ENCODE measurements at places on chromosomes 12 and 14.

GRCh38 chr12:93323625-93324329, 53.9 kb upstream of the NUDT4 start:
- no peak for DNase-seq

DNA sequence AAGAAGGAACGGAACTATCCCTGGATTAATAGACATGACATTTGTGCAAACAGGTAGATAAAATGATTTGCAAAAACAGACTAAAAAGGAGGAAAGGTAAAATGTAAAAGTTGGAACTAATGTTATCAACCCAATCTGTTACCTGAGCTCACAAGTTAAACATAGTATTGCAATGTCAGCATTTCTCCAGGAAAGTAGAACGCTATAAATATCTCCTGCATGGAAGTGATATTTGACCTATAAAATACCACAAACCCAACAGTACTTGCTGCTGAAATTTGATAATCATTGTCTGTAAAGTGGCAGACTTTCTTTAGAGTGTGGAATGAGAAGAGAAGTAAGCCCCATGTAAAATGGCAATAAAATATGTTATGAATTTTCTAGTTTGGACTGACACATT, 1435.7 kb downstream of the LRFN5 start:
- no peak for DNase-seq

DNA sequence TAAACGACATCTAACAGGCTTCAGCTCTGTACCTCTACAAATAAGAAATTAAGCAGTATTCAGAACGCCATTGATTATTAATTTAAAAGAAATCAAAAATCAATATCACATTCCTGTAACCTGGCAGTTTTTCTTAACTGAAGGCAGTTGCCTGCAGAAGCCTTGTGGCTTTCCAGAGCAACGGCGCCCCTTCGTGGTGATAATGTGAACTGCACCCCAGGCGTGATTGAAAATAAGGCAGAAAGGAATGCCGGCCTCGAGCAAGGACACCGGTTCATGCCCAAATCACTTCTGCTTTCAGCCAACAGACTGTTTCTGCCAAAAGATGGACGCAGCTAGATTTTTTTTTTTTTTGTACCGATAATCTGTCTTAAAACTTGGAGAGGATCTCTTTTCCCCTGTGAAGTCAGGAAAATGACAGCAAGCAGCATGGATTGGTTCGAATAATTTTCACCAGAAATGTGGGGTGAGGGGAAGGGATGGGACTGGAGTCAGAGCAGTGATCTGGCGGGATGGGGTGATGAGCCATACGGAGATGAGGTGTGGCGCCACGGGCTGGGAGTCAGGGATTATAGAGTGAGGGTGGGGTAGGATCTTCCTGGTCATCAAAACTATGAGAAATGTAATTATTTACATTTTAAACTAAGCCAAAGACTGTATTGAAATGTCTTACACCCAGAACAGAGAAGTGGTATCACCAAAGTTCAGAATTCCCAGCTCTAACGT, 473.0 kb downstream of the DPF3 start:
- DNase-seq: peak; percentile 63

DNA sequence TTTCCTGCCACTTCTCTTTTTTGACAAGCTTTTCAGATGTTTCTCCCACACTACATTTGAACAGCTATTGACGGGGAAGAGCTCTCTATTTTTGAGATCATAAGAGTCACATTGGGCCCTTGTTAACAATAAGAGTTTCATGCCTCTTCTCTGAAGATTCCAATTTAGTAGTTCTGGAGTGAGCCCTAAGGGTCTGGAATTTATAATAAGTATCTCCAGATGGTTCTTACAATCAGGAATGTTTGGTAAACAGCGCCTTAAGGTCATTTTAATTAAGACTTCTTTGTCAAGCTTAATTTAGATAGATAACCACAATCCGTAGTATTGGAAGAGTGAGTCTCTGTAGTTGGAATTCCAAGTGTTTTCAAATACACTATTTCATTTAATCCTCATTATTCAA, 60.6 kb upstream of the HECTD1 start:
- DNase-seq: no peak

DNA sequence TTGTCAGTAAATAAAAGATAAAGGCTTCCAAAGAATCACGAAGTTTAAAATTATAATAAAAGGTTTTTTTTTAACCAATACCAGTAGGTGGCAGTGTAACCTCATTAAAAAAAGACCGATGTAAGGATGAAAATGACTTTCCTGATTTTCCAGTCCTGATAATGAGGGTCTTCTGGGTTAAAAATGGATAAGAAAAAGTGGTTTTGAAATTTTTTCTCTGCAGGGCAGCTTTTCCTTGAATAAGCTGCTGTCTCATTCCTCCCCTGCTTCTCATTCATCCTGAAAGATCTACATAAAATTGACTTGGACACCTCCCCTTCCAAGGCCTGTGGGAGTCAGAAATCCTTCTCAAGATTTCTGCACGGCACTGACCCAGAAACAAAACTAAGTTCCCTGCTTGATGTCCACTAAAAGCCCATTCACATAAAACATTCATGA, 58.9 kb upstream of the FBXO33 start:
- DNase-seq: peak; percentile 36

DNA sequence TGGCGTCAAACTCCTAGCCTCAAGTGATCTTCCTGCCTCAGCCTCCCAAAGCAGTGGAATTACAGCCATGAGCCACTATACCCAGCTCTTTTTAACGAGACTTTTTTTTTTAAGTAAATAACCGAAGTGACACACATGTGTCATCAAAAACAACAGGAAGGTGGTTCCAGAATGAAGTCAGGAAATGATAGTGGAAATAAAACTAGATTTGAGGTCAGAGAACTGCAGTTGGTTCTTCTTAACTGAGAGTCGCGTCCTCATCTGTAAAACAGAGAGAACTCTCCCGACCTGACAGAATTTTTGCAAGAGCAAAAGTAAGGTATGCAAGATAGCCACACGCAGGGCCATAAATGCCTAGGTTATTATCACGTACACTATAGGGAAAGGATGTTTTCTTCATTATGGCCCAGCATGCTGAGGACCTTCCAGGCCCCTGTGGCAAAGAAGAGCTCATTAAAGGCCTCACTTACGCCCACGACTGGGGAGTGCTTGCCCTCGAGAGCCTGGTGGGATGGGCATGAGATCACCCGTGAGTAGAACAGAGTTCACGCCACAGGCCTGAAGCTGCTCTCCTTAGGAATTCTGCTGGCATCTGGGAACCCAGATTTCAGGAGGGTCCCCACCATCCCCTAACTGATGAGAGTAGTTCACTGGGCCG, 67.2 kb downstream of the SCARB1 start:
- DNase-seq: no peak

DNA sequence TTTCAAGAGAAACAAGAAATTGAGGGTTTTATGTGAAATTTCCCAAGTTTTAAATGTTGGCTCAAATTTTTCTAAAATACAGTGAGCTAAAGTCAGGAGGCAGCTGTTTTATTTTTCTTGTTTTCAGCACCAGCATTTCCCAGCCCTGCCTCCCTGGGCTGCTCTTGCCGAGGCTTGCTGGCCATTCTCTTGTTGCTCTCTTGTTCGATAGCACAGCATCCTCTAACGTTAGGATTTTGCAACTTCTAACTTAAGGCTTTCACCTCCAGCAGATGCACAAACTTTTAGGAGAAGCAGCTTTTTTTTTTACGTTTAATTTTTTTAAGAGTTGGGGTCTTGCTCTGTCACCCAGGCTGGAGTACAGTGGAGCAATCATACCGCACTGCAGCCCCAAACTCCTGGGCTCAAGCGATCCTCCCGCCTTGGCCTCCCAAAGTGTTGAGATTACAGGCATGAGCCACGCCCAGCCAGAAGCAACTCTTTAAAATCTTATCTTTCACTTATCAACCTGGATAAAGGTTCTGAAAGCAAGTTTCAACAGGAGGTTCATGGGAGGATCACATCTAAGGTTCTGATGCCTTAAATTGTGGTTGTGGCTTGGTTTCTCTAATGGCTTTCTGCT, 40.2 kb downstream of the B4GALNT3 start:
- DNase-seq: no peak

GRCh38 chr14:62645649-62646048, 399.6 kb downstream of the KCNH5 start:
- no peak for DNase-seq

DNA sequence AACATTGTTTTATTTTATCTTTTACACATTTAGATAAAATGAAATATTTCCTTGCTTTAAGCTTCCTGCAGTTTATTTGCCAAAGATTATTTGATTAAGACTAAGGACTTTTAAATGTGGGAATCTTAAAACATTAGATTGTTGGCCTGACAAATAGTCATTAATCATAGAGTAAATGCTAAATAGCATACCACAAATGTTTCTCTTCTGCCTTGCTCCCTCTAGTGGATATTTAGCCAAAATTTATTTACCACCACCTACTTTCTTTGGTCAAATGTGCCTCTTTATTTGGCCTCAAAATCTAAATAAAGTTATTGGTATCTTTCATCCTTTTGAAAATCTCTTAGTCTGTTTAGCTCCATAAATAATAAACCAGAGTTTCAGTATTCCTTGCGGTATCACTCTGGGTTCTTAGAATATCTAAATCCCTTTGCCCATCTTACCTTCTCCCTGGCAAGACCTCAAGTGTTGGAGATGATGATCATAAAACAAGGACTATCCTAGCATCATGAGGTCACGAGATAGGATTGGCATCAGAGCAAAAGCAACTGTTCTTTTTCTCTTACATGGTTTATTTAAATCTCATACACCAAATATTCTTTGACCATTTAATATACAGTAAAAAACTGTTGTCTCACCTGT, 150.6 kb upstream of the AEBP2 start:
- peak; percentile 6 for DNase-seq

GRCh38 chr12:75756111-75756510, 244.7 kb upstream of the KRR1 start:
- DNase-seq: no peak

GRCh38 chr14:67068251-67068650, 121.0 kb upstream of the GARIN2 start:
- no peak for DNase-seq

DNA sequence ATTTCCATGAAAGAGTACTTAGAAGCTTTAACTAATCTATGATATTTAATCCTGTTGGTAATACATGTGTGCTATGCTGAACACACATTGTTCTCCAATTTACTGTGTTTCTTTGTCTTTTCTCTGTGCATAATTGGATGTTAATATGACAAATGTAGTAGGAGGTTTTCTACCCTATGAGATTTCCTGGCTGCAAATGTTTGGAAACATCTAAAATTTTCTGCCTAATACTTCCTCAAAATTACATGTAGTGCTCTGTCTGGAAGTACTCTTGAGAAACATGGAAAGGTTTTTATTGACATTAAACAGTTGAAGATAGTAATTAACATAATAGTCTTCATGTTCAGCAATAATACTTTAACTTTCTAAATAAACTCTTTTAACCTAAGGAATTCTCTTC, 213.0 kb downstream of the KITLG start:
- DNase-seq: no peak

GRCh38 chr14:92207012-92207927, 85.5 kb downstream of the CPSF2 start:
- DNase-seq: no peak

DNA sequence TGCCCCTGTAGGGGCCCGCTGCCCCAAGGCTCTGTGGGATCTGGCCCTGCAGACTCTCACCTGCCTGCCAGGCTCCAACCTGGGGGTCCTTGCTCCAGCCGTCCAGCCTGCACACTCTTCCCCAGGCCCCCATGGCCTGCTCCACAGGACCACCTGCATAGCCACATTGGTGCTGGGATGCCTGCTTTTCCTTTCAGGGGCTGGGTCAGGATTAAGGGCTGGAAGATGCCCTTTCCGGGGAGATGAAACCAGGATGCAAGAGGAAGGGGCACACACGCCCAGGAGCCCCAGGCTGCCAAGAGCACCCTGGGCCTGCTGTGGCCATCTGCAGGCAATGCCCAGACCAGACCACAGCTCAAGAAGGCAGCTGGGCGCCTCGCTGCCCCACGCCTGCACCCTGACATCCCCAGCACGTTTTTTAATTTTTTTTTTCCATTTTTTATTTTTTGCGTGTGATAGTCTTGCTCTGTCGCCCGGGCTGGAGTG, 15.0 kb downstream of the BAG5 start:
- DNase-seq: no peak

DNA sequence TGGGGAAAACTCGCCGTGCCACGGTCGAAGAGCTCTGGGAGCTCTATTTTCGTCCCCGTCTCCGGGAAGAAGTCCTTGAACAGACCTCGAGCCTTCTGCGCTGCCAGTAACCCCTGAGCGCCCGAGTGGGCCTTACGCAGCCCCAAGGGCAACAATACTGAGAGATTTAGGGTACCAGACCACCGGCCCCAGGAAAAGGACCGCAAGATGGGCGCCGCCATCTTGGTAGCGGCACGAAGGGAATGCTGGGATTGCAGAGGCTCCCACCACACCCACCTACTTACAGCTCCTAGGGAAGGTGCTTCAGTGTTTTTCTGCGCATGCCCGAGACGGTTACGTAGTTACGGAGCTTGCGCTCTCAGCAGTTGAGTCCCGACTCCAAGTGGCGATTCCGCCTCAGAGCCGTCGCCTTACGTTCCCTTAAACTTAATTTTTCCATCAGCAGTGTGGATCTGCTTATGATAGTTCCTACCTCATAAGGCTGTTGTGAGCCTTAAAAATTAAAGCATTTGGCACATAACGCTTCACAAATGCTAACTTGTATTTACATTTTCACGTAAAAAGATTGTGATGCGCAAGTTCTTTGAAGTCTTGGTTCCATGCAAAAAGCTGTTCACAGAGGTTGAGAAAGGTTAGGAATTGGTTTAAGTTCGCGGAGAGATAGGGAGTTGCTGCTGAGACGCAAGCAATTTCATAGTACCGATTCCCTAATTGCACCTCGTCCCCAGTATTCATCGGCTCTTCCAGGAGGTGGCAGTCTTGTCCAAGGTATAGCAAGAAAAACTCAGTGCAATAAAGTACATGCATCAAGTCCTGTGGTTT, at the start of gene YARS2:
YARS2 (minus strand) TSS at position 244 of the 822 bp plus-strand sequence; CDS start at position 221, 23 bp downstream.
- DNase-seq: peak; percentile 96

GRCh38 chr12:2226641-2227040, 173.9 kb downstream of the CACNA1C start:
- DNase-seq: no peak
